ENCODE measurements at places on chromosomes 6 and 20.

DNA sequence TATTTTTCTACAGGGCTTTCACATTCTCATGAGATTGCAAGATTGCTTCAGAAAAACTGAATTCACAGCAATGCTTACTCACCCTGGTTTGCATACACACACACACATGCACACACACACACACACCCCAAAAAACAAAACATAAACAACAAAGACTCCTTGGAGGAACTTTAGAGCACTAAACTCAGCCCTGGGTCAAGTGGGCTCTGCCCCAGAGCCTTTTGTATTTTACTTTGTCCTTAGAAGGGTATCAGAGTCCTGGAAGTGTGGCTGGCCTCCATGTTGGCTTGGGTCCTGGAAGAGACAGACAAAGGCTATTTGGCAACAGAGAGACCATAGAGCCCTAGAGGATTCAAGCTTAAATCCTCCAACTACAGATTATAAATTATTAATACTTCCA lies 8.0 kb upstream of the CST9 start:
- DNase-seq = no peak

DNA sequence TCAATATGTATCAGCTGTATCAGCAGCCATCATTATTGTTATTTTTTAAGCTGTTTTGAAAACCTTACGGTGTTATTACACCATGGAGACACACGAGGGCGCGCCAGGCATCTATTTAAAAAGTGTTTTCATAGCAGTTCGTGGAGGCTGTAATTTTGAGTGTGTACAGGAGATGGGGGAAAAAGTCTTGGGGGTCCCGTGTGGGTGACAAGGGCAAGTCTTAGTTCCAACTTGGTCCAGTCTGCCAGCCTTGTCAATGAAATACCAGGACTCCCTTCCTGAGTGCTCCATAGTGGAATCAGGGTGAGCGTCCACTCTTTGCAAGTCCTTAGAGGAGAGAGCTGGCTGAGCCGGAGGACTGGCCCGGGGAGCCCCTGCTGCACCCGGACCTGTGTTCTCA lies 43.3 kb downstream of the SLC2A10 start:
- peak; percentile 59 for DNase-seq

DNA sequence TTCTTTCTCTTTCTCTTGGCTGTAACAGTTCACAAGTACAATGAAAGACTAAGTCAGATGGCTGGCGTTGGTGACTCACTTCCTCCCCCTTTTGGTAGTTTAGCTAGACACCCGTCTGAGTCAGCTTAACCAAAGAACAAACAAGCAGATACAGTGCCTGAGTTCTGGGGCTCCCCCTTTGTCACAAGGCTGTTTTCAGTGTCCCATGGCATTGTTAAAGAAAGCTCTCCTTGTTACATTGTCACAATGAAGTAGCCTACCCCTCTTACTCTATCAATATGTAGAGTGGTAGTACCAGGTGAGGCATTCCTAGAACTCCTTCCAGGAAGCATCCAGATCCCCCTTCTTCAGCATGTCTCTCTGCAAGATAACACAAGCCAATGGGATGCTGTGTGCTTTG lies 38.6 kb downstream of the KIAA0408 start:
- peak; percentile 88 for DNase-seq

GRCh38 chr6:99940582-99940981 lies 53.4 kb downstream of the MCHR2 start:
- DNase-seq = no peak

- DNase-seq = no peak
Measured at GRCh38 chr6:26032340-26033084, 54.7 kb upstream of the HFE start.

DNA sequence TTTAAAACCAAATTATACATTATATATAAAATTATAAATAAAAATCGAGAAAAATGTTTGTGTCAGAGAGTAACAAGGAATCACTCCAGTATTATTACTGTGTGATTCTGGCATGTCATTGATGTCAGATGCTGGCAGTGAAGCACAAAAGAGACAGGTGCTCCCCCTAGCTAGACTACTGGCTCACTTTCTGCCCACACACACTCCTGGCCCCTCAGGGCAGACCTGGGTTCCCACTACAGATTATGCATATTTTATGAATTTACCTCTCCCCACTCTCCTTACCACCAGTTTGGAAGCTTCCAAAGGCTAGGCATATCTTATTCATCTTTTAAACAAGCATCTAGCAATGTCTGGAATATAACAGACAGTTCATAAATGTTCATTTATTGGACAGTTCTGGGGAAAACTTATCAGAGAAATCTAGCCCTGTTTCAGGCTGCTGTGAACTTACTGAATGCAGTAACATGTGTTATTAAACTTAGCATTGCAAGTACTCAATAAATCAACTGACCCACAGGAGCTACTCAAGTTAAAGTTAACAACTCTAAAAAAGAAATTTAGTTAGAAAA lies 12.8 kb downstream of the SNX3 start:
- no peak for DNase-seq

GRCh38 chr20:25024171-25024570 lies 31.6 kb upstream of the APMAP start:
- DNase-seq = no peak

GRCh38 chr6:51655517-51655916 lies 431.9 kb downstream of the PKHD1 start:
- DNase-seq = no peak

DNA sequence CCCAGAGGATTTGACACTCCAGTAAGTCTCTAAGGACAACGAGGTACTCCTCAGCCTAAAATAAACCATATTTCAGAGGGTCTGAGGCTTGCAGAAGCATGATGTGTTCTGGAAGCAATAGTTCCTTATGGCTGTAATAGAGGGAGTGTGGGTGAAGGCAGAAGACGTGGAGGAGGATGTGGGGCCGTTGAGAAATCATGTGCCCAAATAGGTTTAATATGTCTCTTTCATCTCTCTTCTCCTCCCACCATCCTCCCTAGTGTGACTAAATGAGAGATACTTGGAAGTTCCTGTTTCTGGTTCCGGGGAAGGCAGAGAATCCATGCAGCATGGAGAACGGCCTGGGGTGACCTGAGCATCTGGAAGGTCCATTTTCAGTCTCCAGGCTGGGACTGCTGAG lies 174.0 kb upstream of the RSPO3 start:
- no peak for DNase-seq

GRCh38 chr6:128206610-128207426 lies 306.0 kb upstream of the THEMIS start:
- no peak for DNase-seq

DNA sequence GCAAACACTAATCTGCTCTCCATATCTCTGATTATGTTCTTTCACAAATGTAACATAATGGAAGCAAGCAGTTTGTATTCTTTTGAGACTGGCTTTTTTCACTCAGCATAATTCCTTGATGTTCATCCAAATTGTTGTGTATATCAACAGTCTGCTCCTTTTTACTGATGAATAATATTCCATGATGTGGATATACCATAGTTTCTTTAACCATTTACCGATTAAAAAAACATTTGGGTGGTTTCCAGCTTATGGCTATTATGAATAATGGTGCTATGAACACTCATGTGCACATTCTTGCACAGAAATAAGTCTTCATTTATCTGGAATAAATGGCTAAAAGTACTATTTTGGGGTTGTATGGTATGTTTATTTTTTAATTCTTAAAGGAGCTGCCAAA lies 708.9 kb downstream of the RFPL4B start:
- no peak for DNase-seq

DNA sequence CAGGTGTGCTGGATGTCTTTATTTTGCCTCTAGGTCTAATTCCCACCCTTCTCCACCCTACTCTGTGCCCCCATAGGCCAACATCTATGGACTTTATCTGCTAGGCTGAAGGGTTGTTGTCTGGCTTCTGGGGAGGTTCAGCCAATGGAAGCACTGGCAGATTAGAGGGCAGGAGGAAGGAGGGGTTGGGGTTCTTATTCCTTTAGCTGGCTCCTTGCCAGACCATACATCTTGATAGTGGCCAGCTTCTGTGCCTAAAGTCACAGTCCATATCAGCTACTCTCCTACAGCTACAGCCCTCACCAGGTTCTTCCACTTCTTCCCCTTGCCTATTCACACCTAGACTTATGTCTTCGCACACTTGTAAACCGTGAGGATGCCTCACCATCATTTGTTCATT lies 41.1 kb downstream of the ROS1 start:
- no peak for DNase-seq

DNA sequence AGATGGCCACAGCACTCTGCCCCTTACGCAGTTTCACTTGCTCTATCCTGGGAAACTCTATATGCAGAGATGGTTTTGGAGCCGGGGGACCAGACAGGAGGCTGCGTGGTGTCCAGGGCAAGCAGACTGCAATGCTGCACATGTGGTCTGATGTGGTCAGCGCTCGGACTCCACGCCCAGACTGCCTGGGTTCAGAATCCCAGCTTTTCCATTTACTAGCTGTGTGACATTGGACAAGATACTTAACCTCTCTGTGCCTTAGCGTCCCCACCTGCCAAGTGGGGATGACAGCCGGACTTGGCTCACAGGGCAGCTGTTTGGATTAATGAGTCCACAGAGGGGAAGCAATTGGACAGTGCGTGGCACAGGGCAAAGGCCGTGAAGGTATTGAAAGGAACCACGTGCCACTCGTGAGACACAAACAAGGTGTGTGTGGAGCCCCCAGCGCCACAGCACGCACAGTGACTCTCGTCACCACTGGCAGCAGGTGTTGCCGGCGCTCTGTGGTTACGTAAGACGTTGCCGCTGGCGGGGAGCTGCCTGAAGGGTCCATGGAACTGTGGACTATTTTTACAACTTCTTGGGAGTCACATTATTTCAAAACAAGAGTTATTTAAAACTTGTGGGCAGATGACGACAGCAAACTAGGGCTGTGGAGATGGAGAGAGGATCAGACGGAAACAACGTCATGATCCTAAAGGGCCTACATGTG lies 201.4 kb downstream of the PREX1 start:
- no peak for DNase-seq

DNA sequence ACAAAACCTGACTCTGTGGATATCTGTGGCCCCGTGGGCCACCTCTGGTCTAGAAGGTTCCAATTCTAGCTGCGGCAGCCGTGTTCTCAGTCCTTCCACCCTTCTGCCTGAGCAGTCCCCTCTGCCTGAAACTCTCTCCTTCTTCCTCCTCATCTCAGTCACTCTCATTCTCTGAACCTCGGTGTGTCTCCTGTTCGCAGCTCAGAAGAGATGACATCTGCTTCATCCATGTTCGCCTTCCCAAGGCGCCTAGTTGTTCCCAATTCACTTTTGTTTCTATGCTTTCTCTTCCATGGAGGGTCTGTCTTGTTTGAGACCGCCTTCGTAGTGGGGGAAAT lies 95.5 kb downstream of the CEBPB start:
- DNase-seq = no peak

DNA sequence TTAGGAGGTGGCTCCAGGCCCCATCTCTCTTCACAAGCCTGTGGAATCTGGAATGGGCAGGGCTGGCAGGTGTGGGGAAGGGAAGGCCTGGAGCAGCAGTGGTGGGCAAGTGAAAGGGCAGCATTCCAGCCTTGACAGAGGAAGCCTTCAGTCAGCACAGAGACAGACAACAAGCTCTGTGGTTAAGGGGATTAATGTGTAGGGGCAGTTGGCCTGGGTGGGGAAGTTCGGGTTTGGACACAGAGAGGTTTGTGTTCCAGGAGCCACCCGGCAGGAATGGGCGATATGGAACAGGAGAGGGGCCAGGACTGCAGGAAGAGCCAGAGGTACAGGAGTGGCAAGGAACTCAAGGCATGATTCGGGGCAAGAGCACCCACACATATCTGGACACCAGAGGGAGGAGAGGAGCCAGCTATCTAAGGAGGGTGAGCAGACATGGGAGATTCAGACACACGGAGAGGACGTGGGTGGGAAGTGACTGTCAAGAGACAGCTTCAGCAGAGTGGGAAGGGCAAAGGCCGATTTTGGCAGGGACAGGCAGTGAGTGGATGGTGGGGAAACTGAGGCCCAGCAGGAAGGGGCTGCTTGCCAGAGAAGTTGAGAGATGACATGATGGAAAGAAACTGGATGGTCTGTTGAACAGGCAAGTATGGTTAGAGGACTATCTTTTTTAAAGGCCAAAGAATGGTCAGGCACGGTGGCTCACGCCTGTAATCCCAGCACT lies 2.5 kb upstream of the SLC44A4 start:
- DNase-seq = no peak

All from pons (tissue), 1 donor.